Chondrocyte (in vitro differentiated cells): ENCODE measurements at places on chromosomes 4 and X. TPM values are rescaled to one million over a fixed set of nuclear protein-coding genes. Genes with fewer than 3 reads are reported as not detected.

- DNase-seq, result no peak
Observed at GRCh38 chr4:124143632-124144031, 568.9 kb downstream of the ANKRD50 start.

- no peak for DNase-seq
Observed at GRCh38 chr4:130029442-130029841, 933.5 kb downstream of the C4orf33 start.

DNA sequence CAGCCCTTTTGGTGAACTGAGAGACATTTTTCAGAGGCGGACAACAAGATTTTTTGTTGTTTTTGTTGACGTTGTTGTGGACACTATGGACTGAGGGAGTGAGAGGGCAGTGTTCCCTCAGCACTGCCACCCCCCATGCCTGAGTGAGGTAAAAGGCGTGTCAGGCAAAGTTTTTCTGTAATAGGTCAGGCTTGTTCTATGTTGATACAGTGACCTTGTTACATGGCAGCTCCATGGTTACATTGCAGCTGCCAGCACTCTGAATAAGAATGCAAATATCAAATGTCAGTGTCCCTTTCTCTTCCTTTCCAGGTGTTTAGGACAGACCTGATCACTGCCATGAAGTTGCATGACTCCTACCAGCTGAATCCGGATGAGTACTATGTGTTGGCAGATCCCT lies 36.6 kb downstream of the JADE1 start:
- no peak for DNase-seq

- DNase-seq, result no peak
Observed at GRCh38 chrX:22664826-22665225, 334.9 kb upstream of the DDX53 start.

DNA sequence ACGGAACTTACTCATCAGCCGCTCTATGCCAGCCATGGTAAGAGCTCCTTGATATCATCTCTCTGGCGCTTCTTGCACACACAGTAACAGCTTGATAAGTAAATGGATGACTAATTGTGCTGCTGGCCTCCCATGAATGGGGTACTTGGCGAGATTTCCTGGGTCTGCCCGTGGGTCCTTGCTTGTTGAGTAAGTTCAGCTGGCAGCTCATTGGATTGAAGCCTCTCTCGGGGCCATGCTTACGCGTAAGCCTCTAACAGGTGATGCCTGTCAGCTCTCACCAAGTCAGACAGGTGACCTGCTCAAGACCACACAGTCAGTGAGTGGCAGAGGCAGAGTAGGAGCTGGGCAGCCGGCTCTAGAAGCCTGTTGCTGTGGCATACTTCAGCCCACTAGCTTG lies 7.7 kb downstream of the NSG1 start:
- DNase-seq, result peak; percentile 63

The MORC4 gene
- total RNA-seq, result 31.2 to 35.6 TPM (median 33.8 TPM) in 3 replicates

DNA sequence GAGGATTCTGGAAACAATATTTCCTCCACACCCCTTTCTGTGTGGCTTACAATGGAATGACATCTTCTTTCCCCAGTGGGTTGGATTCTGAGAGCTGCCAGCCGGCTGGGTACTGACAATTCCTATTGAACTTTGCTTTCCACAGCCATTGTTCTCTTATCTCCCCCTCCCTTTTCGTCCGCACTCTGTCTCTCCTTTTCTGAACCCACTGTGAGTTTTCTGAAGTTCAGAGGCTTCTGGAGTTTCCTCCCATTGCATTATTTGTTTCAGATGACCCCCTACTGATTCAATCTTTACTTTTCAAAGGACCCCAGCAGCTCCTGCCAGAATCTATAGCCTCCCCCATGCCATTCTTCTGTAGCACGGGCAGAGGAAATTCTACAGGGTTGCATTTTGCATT lies 10.4 kb downstream of the SMPX start:
- DNase-seq, result no peak

DNA sequence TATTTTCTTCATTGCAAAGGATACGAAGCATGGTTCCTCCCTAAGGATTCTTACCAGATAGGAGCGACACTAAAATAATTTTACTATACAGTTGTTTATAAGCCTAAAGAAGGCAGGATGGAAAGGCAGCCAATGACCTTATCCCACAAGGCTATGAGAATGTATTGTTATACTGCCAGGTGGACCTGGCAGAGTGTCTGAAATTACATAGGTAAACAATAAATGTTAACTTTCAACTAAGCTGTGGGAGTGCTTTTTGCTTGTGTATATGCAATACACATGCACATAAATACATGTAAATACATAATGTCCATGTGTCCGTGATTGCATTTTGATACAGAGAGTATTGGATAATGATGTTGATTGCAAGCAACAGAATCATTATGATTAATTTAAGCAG lies 850.6 kb downstream of the CENPC start:
- no peak for DNase-seq

- DNase-seq, result no peak
Observed at GRCh38 chr4:74415602-74416300, 29.2 kb upstream of the AREG start.

GRCh38 chrX:30296408-30297254 lies 12.6 kb downstream of the NR0B1 start:
- DNase-seq, result no peak

DNA sequence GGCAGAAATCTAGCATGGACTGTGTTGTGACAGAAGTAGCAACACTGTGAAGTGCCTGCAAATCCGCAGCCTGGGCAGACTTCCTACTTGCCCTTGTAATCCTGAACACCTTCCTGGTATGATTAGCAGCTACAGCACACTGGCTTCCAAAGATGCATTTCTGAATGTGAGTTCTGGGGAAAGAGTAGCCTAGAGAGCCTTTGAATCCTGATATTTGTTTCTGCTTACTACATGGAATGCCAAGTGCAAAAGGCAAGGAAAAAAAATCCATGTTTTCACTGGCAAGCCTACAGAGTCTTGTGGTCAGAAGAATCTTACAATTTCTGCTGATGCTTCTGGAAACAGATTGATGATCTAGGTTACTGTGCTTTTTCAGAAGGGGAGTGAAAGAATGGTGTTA lies 223.7 kb downstream of the COL25A1 start:
- DNase-seq, result no peak

GRCh38 chrX:12210971-12211370 lies 72.7 kb downstream of the FRMPD4 start:
- DNase-seq, result no peak

- DNase-seq, result no peak
Observed at GRCh38 chr4:24179201-24179840, 289.5 kb upstream of the PPARGC1A start.

- DNase-seq, result no peak
Observed at GRCh38 chr4:105843941-105844340, 51.3 kb upstream of the NPNT start.

The CXCL3 gene
- total RNA-seq, result 0.20 TPM in 1 of 3 replicates, not detected in the others

The GBA3 gene
- total RNA-seq, result not detected in 3 replicates

The HTR2C gene
- not detected in 3 replicates for total RNA-seq

GRCh38 chr4:118284169-118284568 lies 68.6 kb downstream of the PRSS12 start:
- no peak for DNase-seq
